ENCODE measurements at places on chromosomes 1 and 21. TPM values are rescaled to one million over a fixed set of nuclear protein-coding genes. Genes with fewer than 3 reads are reported as not detected.

DNA sequence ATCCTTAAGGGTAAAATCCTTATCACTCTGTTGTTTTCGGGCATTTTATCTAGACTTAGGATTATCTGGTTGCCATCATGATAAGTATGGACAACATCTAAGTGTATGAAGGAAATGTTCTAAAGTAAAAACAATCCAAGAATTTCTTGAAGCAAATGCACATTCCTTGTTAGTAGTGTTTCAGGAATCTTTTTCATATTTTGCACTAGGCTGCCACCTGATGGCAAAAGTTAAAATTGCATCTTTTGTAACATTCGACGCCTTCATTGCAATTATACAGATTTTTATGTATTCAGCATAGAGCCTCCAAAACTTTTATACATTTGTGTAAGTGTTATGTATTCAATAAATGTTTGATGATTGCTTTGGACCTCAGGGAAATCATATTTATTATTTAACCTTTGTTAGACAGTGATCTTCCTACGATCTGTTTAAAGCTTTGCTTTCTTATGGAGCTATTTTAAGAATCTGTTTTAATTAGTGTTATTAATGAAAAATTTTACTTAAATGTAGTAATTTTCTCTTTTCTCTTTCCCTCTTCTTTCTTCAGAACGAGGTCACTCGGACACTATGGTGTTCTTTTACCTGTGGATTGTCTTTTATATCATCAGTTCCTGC, 49.4 kb upstream of the KIAA1614 start:
- peak; percentile 21 for DNase-seq

DNA sequence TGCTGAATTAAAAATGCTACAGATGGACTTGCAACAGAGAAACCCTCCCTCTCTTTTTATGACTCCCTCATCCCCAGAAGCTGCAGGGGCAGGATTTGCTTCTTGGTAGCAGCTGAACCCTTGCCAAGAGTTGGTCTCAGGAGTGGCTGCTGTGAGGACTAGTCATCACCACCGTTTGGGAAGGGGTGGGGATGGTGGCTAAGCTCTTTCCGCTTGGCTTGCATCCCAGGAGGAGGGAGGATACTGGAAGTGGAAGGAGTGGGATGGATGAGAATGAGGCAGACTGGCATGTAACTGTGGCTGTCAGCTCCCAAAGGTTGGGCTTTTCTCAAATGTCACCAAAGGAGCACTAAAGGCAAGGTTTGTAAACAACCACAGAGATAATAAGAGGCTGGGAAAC, 50.8 kb upstream of the COL24A1 start:
- no peak for DNase-seq

GRCh38 chr1:218478336-218478735, 133.2 kb downstream of the TGFB2 start:
- DNase-seq: no peak

GRCh38 chr1:203082571-203083462, 3.0 kb downstream of the MYOG start:
- no peak for DNase-seq

- DNase-seq: no peak
These were observed 122.7 kb downstream of the FGGY start for GRCh38 chr1:59419361-59420140.

DNA sequence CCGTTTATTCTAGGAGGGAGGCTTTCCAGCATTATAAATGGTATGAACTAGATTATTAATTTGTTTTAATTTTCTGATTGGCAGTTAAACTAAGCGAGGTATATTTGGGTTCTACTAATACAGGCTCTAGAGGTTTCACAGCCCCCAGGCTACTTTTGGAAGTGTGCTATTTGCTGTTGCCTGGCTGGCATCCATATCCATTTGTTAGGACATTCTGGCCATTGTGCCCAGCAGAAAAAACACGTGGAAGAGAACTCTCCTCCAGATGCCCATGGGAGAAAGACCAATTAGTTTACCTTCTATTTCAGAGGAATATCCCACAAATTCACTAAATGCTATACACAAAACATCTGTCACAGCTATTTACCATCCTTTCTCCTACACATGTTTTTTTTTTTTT, 29.3 kb downstream of the MACO1 start:
- DNase-seq: no peak

DNA sequence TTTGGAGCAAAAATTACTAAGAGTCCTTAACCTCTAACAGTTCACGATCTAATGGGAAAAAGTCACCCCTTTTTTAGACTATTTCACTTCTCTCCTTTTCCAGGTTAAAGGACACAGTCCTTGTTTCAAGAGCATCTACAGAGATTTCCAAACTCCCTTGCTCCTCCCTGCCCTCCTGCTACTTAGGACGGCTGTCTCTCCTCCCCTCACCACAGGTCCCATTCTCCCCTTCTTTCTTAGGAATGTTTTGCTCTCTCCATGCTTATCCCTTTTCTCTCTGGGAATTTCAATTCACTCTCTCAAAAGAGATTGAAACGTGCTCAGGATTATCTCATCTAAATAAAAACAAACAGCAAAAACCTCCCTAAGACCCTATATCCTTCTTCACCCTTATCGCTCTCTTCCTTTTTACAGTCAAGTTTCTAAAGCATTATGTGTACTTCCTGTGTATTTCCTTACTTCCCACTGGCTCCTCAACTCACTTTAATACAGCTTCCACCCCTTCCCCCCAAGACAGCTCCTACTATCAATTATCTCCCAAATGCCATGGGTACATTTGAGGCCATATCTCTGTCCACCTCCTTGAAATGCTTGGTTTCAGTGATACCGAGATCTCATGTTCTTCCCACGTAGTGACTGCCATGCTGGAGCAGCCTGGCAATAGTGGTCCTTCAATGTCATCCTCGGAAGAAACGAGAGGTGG, 43.2 kb upstream of the ZNF281 start:
- no peak for DNase-seq

DNA sequence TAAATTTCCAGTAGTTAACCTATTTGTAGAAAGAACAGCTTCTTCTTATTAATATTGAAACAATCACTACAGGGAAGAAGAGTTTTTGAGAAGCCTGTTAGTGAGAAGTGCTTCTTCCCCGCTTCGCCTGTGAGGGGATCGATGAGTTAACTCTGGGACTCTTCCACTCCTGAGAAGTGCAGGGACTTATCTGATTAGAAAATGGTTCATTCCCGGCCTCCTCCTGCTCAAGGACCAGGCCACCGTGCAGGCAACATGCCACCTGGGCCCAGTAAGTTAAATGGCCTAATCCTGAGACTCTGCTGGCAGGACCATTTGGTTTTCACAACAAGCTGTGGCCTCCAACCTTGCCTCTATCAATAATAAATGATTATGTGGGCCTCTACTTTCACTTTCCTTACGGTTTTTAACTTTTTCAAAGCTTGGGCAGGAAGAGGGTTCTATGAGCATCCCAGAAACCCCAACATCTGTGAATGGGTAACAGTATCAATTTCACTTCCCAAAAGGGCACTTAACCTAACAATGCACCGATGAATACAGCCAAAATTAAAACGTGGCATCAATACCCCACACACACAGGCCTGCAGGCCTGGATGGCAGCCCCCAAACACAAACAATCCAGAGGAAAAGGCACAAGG, 33.1 kb downstream of the SIPA1L2 start:
- peak; percentile 21 for DNase-seq

DNA sequence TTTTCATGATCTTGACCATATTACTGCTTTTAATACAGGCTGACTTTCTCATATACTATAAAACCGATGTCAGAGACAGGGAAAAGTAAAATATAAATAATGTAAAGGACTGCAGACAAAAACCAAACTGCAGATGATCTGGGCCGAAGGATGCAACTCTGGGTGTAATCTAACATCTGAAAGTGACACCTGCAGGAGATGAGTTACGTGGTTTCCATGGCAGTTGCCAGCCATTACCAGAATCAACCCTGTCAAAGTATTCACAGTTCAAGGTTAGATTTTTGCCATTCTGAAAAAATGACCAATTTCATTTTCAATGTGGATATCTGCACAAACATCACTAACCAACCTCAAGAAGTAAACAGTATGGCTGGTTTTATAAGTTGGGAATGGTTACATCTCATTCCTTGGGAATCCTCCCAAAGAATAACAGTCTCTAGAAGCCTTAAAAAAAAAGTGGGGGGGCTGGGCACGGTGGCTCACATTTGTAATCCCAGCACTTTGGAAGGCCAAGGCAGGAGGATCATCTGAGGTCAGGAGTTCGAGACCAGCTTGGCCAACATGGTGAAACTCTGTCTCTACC, 27.7 kb downstream of the DNAJC11 start:
- no peak for DNase-seq

DNA sequence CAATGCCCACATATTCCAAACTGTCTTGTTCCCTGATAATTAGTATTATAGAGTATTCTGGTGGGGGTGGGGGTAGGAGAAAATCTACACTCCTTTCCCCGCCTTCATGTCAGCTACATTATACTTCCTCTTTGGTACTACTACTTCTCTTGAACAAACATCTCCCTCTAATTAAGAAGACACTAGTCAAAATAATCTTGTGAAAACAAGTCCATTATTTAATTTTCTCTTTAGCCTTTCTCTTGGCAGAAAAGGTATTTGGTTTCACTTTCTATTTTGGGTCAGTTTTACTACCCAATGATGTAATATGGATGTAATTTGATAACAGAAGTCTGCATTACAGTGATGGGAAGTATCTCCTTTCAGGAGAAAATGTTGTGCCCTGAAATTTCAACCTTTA, 22.5 kb downstream of the NTMT2 start:
- DNase-seq: no peak

DNA sequence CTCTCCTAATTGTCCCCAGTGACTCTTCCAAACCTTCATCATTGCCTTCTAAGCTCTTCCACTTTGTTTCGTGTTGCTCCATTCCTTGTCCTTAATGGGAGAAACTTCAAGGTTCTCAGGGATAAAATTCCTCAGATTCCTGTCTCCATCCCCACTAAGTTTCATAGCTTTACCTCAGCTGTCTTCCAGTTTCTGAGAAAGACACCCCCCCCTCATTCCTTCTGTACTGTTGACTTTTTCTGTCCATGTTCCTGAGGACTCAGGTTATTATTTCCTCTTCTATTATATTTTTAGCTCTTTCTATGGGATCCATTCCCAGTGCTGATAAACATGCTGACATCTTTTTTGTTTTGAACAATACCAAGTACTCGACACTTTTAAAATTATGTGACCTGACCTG, 215.3 kb upstream of the PTGFR start:
- no peak for DNase-seq

Gene ALX3
- not detected for polyA plus RNA-seq

Gene TAS1R1
- not detected for polyA plus RNA-seq

Gene RGSL1
- not detected for polyA plus RNA-seq

Gene APOBEC4
- not detected for polyA plus RNA-seq

Gene GLIS1
- polyA plus RNA-seq: not detected

Gene NAXE
- 113 TPM for polyA plus RNA-seq
